SK-N-DZ (cell line): ENCODE measurements at places on chromosomes 2 and 18.

DNA sequence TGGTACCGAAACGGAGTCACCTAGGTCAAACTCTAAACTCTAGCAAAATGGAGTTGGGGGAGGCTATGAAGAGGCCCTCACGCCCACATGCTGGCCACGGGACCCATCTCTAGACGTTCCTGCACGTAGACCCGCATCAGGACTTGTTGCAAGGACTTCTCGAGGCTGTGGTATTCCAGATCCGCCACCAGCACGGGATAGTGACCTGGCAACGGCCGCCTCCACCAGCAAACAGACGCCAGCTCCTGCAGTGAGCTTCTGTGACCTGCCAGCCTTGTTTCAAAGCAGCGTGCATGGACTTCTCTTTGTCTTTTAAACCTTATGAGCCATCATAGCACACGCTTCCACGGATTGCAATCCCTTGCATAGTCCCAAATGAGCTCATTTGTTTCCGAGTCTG lies 40.3 kb upstream of the RALBP1 start:
- DNase-seq = no peak

GRCh38 chr2:56030901-56031300 lies 107.3 kb upstream of the EFEMP1 start:
- no peak for DNase-seq

DNA sequence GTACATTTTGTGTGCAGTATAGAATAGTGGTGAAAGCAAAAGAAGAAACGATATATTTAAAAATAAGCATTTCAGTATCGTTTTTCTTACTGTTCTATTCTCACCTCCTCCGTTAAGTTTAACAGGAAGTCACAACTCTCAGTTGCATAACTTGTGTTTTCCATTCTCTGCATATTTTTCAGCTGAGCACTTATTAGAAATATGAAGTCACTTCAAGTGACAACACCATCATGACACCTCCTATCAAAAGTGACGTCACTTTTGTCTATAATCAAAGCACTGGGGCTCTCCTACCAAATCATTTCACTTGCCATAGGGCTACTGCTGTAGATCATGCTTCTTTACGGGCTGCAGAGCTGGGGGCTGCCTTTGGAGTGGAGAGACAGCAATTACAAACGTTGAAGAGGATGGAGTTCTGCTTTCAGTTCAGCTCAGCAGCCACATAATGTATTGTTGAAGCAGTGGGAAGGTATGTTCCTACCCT lies 36.3 kb downstream of the STAT4 start:
- no peak for DNase-seq

- no peak for DNase-seq
Measured at GRCh38 chr2:179412112-179412511, 147.5 kb upstream of the SESTD1 start.

DNA sequence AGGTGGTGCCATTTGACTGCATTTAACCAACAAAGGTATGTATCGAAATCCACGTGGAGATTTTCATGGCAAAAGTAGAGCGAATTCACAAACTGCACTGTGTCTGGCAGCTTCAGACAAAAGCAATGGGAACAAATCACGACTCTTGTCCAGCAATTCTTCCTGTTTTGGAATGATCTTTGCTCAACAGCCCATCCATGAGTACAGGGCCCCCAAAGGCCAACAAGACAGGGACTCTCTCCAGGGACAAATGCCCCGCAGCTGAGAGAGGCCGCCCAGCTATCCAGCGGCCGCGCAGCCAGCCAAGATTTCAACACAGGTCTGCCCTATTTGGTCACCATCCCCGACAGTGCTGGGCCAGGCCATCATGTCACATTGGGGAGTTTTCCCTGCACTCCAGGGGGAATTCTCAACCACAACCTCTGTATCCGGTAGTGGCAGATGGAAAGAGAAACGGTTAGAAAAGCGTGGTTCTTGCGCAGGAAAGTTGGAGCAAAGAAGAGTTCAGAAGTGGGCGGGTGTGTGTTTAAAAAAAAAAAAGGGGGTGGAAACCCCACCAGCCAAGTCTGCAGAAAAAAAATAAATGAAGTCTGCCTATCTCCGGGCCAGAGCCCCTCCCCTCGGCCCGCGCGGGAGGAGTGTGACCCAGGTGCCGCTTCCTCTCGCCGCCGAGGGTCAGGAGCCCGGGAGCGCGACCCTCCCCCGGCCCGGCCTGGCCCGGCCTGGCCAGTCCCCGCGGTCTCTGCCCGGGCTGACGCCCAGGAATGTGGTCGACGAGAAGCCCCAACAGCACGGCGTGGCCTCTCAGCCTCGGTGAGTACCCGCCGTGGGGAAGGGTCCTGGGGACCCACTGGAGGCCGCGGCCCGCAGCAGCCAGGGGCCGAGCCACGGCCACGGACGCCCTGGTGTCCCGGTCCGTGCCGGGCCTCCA lies at the start of gene GYPC:
Gene GYPC, plus strand, starts transcription at position 659 of the 931 bp plus-strand sequence. Its CDS starts 106 bp downstream, at position 765.
- DNase-seq = no peak

- no peak for DNase-seq
Measured at GRCh38 chr2:176879426-176879995, 333.1 kb upstream of the HNRNPA3 start.

DNA sequence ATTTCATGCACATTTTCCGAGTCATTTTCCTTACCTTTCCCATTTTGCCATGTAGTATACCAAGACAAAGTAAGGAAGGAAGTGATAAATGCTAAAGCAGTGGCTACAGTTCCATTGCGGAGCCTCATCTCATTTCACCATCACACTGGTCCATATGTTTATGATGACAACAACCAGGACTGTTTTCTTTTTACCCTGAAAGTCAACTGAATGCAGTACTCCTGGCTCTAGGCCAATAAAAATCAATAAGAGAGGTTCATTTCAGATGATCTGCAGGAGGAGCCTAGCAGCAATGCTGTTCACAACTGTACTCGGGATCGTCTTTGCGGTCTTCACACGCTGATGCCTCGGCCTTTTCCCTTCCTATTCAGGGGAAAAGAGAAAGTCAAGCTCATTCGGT lies 4.7 kb downstream of the MGAT4A start:
- DNase-seq = no peak

DNA sequence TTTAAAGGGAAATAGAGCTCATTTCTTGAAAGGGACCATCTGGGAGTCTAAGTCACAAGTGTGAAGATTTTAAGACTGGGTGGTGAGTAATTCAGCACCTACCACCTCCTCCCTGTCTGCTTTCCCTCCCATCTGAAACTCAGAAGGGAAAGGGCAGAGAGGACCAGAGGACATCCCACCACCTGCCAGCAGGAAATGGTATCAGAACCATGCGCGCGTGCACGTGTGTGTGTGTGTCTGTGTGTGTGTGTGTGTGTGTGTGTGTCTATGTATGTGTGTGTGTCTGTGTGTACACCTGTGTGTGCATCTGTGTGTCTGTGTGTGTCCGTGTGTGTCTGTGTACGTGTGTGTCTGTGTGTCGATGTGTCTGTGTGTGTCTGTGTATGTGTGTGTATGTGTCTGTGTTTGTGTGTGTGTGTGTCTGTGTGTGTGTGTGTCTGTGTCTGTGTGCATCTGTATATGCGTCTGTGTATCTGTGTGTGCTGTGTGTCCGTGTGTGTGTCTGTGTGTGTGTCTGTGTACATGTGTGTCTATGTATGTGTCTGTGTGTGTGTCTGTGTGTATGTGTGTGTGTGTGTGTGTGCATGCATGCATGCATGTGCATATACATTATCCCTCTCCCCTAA lies 76.8 kb downstream of the ZFP36L2 start:
- DNase-seq = no peak

- DNase-seq = no peak
Measured at GRCh38 chr2:174971868-174972781, 33.1 kb downstream of the CHN1 start.

GRCh38 chr2:137262594-137262993 lies 497.2 kb downstream of the THSD7B start:
- no peak for DNase-seq

DNA sequence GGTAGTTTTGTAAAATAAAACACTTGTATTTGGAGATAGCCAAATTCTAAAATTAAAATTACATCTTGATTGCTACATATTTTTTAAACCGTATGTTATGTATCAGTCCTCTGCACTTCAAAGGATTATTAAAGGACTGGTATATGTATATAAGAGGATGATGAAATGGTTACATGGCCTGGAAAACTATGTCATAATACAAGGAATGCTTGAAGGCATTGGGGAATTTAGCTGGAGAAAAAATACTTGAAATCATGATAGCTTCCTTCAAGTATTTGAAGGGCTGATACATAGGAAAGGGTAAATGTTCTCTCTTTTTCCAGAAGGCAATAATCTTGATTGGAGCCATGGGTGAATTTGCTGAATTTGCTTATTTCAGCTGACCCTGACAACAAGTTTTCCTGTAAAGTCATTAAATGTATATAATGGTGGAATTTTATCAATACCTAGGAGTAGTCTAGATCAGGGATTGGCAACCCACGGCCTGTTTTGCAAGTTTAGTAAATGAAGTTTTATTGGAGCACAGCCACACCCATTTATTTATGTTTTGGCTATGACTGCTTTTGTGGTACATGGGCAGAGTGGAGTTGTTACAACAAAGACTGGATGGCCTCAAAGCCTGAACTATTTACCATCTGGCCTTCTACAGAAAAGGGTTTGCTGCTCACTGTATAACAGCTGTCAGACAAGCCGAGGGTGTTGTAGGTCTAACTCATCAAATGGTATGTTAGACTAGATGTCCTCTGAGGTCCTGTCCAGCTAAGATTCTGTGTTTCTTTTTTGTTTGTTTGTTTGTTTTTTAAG lies 34.4 kb downstream of the ACYP2 start:
- DNase-seq = no peak

DNA sequence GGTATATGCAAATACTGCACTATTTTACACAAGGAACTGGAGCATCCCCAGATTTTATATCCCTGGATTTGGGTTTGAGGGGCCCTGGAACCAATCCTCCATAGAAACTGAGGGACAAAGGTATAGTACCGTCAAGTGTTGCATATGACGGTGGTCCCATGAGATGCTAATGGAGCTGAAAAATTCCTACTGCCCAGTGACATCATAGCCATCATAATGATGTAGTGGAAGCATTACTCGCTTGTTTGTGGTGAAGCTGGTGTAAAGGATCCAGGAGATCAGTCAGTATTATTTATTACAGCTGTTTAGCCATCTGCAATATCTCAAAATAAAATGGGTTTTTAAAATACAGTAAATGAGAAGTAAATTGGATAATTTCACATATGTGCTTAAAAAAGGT lies 496.6 kb upstream of the HS6ST1 start:
- no peak for DNase-seq

- DNase-seq = no peak
Measured at GRCh38 chr2:119513832-119514231, 10.5 kb downstream of the SCTR start.

GRCh38 chr2:46179037-46179621 lies 118.1 kb upstream of the EPAS1 start:
- DNase-seq = no peak

DNA sequence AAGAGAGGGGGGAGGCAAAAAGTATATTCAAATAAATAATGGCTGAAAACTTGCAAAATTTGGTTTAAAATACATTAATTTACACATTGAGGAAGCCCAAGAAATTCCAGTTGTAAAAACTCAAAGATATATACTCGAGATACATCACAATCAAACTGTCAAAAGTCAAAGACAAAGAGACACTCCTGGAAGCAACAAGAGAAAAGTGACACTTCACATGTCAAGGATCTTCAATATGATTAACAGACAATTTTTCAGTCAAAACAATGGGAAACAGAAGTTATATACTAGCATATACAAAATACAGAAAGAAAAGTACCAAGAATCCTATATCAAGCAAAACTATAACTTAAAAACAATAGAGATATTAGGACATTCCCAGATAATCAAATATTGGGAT lies 170.2 kb downstream of the CCDC178 start:
- DNase-seq = no peak

DNA sequence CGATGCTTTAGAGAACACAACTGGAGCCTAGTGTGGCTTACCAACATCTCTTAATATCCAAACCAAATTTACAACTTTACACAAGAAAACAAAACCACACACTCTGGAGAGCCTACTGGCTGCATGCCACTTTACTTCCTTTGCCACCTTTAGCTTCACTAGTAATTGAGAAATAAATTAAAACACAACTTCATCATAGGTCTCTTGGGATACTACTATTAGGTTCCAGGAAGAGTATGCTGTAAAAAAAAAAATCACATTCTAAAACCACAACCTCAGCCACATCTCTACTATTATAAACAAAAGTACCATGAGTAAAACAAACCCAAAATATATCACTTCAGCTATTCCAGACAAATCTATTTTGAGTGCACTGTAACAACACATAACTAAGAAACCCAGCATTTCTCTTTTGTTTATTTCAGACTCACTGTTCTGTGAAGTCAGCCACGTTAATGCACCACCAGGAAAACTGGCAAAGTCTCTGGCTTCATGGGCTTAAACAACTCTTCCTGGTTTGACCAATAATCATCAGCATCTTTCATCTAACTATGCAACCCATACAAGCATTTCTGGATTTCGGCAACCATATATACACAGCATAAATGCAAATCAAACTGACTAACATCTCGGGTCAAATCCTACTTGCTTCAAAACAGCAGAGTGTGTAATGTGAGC lies 59.1 kb downstream of the REV1 start:
- DNase-seq = no peak
